Vagina (tissue), 2 donors: ENCODE measurements at places on chromosomes 12 and 14.

DNA sequence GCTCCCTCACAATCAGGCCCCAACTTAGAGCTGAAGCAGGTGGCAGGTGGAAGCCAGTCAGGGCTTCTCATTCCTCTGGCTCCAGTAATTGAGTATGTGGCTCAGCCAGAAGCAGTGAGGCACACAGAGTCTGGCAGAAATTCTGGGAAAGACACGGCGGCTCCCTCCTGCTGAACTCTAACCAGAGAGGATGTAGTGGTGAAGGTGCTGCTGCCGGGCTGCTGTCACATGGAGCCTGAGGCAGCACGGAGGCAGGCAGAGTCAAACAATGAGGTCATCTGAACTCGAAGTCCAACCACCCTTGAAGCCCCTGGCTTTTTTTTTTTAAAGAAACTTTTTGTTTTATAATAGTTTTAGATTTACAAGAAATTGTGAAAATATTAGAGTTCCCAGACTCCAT, 33.4 kb upstream of the SMOC1 start:
- DNase-seq: no peak

DNA sequence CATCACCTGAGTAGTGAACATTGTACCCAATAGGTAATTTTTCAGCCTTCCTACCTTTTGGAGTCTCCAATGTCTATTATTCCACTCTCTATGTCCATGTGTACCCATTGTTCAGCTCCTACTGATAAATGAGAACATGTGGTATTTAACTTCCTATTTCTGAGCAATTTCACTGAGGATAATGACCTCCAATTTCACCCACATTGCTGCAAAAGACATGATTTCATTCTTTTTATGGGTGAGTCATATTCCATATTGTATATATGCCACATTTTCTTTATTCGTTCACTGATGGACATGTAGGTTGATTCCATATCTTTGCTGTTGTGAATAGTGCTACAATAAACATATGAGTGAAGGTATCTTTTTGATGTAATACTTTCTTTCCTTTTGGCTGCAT, 16.4 kb upstream of the BTG1 start:
- DNase-seq: no peak

DNA sequence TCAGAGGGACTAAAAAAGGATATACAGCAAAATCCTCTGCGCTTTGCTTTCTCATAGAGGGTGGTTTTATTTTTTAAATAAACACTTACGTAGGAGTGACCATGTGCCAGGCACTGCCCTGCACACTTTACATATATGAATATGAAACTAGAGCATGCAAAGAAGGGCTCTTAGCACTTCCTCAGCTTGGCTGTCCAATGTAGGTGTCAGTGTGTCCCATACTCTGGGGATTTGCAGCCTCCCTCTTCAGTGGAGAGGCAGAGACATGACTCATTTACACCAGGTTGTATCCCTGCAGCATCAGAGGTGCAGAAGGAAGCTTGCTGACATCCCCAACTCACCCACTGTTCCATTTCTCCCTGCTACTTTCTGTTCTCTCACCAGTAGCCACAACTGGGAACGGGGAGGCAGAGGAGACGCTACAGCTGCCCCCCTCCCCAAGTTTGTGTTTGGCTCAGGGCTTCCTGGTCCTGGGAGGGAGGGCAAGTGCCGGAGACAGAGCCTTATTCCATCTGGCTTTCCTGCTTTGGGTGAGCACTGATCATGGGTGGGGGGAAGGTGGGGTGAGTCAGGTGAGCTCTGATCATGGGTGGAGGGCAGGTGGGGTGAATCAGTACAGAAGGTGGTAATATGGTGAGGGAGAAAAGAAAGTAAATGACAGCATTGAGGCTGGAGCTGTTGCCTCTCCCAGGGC, 4.9 kb upstream of the KRT5 start:
- peak; percentile 88 for DNase-seq

GRCh38 chr14:70808416-70809224, 693 bp downstream of the MAP3K9 start:
- no peak for DNase-seq
